Stimulated activated CD8-positive, alpha-beta memory T cell treated with anti-CD3 and anti-CD28 coated beads, Interleukin-2, amount 100 ng/mL, for 1 hour (primary cell): ENCODE measurements at places on chromosomes 12 and 14.
A peak's percentile ranks its signal among the peaks of the same experiment; 100 is the strongest.

DNA sequence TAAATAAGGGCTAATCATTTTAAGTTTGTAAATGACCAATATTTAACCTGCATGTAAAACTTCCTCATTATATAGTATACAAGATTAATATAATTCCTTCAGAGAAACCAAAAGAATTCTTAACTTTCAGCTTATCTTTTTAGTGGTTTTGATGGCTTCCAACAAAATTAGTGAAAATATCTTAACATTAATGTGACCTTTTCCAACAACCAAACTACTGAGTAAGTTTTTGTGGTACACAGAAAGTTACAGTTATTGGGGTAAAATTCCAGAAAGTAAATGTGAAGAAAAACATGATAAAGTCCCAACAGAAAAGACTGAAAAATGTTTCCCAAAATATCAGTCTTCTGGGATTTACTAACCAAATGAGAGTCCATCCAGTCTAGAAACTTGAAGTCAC, 111.0 kb upstream of the PDE3A start:
- DNase-seq, result no peak

- peak; percentile 81 for DNase-seq
These were observed at the start of gene TMTC2 for GRCh38 chr12:82686168-82687020. TMTC2 (plus strand) TSS chr12:82686906.

- no peak for DNase-seq
These were observed 6.7 kb downstream of the C12orf54 start for GRCh38 chr12:48489012-48489411.

DNA sequence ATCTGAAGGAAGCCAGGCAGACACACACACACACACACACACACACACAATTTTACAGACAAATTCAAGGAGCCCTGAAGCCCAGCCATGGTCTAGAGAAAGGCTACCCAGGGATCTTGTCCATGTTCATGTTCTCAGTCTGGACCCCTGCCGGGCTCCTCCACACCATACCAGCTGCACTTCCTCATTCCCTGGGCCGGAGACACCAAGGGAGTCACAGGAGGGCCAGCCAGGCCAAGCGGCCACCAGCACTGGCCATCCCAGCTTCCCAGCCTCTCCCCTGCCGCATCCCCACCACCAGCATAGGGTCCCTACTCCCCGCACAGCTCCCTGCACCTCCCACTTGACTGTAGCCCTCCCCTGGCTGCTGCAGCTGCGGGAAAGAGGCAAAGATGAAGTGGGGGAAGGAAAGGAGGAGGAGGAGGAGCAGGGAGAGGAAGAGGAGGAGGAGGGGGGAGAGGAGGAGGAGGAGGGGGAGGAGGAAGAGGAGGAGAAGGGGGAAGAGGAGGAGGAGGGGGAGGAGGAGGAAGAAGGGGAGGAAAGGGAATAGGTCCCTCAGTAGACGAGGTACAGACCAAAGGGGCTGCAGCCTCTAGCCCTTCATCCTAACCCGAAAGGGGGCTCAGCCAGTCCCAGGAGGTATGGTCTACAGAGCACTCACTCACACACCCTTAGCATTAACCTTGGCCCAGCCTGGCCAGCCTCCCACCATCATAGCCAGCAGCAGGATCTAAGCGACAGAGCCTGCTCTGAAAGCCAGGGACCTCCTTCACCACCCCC, 293.2 kb downstream of the DPF3 start:
- DNase-seq, result no peak

- no peak for DNase-seq
These were observed 13.9 kb upstream of the NUDT4 start for GRCh38 chr12:93363841-93364297.

GRCh38 chr14:53019406-53019805, 68.6 kb upstream of the FERMT2 start:
- DNase-seq, result no peak

- no peak for DNase-seq
These were observed 106.3 kb downstream of the PTCSC3 start for GRCh38 chr14:36070031-36070719.

GRCh38 chr12:88805692-88806091, 225.4 kb upstream of the KITLG start:
- no peak for DNase-seq

GRCh38 chr14:77098529-77099353, 683 bp downstream of the CIPC start:
- no peak for DNase-seq

DNA sequence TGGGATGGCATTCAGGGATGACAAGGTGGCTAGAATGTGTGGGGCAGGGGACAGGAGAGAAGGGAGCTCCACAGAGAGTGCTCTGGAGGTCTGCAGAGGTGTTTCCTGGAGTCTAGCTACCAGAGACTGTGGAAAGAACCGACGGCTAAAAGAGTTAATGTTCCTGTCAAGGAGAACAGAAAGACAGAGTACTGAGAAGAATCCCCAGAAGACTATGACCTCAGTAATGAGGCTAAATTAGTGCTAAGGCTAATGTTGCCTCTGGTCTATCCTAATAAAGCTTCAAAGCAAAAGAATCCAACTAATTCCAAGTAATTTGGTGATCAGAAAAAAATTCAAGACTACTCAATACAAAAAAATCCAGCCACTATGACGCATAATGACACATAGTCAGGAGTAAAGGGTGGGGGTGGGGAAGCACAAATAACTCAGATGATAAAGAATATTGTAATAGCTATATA, 44.7 kb downstream of the FERMT2 start:
- no peak for DNase-seq

DNA sequence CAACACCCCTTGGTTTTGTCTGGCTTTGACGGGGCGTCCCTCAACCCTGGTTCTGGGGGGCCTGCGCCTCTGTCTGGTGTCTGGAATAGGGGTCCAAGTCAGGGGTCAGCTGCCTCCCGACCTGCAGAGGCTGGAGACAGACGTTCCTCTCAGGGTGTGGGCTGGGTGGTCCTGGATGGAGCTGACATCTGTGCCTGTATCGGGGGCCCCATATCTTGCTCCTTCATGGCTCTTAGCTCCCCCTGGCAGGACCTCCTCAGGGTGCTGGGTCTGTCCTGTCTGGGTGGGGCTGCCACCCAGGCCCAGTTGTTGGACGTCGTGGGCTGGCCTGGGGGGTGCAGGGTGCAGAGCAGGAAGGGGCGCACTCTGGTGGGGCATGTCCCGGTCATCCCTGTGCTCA, 374.8 kb downstream of the TMEM121 start:
- no peak for DNase-seq

- DNase-seq, result no peak
These were observed 182.5 kb downstream of the SLC2A13 start for GRCh38 chr12:39923364-39923763.

- DNase-seq, result no peak
These were observed 187.3 kb downstream of the CAND1 start for GRCh38 chr12:67456431-67456901.

DNA sequence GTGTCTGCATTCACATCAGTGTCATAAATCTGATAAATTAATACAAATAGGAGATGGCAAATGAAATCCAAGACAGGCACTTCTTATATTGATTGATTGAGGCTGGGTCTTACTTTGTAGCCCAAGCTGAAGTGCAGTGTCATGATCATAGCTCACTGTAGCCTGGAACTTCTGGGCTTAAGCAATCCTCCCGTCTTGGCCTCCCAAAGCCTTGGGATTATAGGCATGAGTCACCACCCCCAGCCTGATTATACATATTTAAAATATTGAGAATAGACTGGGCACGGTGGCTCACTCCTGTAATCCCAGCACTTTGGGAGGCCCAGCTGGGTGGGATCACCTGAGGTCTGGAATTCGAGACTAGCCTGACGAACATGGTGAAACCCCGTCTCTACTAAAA, 51.3 kb downstream of the MARK3 start:
- DNase-seq, result no peak

DNA sequence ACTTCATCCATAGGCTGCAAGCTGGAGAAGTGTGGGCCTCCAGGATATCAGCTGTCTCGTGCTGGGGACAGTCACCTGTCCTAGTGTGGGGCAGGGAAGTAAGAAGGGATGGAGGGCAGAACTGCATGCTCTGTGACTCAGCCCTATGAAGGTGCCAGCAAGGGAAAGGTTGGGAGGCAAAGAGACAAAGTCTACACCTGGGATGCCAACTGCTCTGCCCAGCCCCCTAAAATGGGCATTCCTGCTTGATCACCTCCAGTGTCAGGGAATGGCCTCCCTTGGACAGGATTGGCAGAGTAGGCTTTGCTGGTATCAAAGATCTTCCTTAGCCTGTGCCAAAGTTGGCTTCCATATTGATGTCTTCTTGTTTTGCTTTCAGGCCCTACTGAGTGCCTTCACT, 335.0 kb downstream of the BCL11B start:
- no peak for DNase-seq

DNA sequence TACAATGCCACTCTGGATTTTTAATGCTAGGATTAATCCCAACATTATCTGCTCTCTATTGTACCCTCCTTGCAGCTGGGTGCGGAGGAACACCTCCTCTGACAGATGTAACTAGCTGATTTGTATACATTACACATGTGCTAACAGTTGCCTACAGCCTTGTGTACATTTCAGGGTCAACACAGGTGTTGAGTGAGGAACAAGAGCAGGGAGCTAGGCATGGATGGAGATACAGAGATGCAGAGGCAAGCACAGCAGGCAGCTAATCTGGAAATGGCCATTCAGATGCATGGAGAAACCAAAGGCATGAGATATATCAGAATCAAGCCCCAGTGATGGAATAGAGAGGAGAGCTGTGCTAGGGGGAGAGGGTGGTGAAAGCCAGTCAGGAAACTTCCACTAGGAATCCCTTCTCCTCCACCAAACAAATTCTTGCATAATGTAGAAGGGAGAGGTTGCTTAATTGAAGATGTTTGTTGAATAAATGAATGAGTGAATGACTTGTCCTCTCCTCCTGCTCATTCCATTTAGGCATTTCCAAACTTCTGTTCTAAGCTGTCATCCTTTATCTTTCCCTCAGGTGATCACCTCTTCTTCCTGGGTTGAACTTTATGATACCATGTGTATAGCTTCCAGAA, 313.2 kb downstream of the ATP23 start:
- no peak for DNase-seq

DNA sequence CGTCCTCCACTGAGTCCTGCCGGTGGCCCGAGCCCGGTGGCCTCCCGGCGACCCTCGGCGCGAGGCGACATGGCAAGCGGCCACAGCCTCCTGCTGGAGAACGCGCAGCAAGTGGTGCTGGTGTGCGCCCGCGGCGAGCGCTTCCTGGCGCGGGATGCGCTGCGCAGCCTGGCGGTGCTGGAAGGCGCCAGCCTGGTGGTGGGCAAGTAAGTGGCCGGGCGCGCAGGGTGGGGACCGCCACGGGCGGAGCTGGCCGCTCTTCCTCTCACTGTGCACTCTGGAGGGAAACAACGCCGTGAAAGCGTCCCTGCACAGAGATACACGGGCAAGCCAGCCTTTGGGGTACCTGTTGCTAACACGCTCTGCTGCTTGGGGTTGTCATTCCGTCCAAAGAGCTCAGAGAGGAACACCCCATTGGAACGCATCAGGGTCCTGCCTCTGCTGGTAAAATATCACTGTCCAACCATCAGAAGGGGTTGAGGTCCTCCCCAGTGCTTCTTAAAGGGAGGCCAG, at the start of gene AMDHD1:
AMDHD1 (plus strand) TSS at position 2 of the 513 bp plus-strand sequence; CDS start at position 70, 68 bp downstream.
- DNase-seq, result peak; percentile 27

GRCh38 chr12:94231709-94232108, 83.3 kb downstream of the PLXNC1 start:
- no peak for DNase-seq

DNA sequence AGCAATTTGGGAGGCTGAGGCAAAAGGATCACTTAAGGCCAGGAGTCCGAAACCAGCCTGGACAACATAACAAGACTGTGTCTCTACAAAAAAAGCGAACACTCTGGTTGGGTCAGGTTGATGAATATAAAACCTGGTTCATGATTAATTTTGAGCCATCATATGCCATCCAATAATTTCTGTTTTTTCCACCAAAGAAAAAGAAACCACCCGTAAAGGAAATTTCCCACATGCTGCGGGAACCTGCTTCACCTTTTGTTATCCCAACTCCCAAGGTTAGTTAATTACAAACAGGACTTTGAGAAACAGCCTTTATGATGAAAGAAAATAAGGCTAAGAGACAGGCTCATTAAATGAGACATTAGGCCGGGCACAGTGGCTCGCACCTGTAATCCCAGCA, 24.1 kb upstream of the BICDL1 start:
- DNase-seq, result no peak

- DNase-seq, result no peak
These were observed 44.6 kb upstream of the ISM2 start for GRCh38 chr14:77543240-77543551.

GRCh38 chr14:96187216-96188031, 17.2 kb upstream of the BDKRB2 start:
- no peak for DNase-seq

- no peak for DNase-seq
These were observed 60.4 kb upstream of the IFNG-AS1 start for GRCh38 chr12:67928621-67929383.

GRCh38 chr14:60482743-60483142, 3.1 kb downstream of the C14orf39 start:
- DNase-seq, result no peak

GRCh38 chr14:81315341-81315740, 84.8 kb downstream of the STON2 start:
- no peak for DNase-seq

DNA sequence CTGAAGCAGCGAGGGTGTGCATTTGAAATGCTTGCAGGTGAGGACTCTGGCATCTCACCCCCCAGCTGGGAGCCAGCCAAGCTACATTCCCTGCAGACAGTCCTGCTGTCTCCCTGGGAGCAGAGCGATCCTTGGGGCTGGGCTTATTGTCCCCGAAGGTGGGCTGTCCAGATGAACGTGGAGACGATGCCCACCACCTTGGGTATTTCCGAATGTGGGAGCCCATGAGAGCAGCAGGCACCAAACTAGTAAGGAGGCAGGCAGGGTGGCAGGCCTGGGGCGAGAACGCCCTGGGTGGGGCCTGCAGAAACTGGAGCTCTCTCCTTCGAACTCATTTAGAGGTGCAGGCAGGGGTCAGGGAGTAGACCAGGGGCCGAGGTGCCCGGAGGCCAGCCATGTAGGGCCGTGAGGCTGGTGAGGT, 18.5 kb downstream of the ZBTB42 start:
- DNase-seq, result no peak

DNA sequence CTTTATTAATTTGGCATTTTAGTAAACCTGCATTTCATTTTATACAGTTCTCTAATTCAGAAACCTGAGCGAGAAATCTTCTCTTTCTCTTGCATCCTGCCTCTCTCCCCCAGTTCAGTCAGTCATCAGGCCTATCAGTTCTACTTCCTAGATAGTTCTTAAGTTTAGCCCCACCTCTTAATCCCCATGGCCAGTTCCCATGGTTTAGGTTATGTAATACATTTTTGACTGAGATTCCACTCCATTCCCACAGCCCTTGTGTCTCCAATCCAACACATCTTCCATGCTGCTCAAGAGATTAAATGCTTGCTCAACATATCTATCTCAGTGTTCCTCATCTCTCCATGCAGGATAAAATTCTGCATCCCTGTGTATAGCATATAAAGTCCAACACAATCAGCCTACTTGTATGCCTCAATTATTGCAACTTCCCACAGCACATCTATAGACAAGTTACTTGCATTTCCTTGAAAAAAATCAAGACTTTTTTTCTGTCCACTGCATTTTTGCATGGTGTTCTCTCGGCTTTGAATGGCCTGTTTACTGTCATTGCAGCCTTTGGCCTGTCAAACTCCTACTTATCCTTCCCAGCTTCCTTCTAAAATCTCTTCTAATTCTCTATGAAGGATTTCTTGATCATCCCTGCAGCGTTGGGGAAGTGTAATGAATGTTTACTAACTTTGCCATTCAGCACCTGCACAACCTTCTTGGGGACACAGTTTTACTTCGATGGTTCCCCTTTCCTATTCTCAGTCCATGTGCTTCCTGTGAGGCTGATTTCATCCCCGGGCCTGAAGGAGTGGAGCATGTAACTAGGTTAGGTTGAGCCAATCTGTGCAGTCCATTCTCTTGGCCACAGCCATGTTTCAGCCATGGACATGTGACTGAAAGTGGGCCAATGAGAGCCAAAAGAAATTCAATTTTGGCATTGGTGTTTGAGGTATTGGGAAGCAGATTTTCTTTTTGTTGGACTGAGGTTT, 80.8 kb downstream of the DACT1 start:
- no peak for DNase-seq
